CD8-positive, alpha-beta T cell (primary cell): ENCODE measurements at places on chromosomes 12 and 14. TPM values are rescaled to one million over a fixed set of nuclear protein-coding genes. Genes with fewer than 3 reads are reported as not detected.

RPGRIP1 gene
- not detected for total RNA-seq

GPRC5A gene
- total RNA-seq: not detected

SSPN gene
- not detected for total RNA-seq

SERPINA12 gene
- total RNA-seq: not detected

KRT85 gene
- total RNA-seq: not detected

CYP46A1 gene
- 0.30 TPM for total RNA-seq

TWF1 gene
- total RNA-seq: 82.2 TPM

DNAJC22 gene
- not detected for total RNA-seq

STYK1 gene
- total RNA-seq: 0.89 TPM

OR6C2 gene
- not detected for total RNA-seq

SPIC gene
- not detected for total RNA-seq

PLA2G1B gene
- total RNA-seq: not detected

BCL7A gene
- total RNA-seq: 6.8 TPM

MSRB3 gene
- total RNA-seq: not detected

CIPC gene
- 6.0 TPM for total RNA-seq

MGAT2 gene
- 22.6 TPM for total RNA-seq

EPYC gene
- not detected for total RNA-seq

SERPINA5 gene
- not detected for total RNA-seq

AQP2 gene
- total RNA-seq: not detected
